ENCODE measurements at places on chromosomes 7 and 10.

- DNase-seq: no peak
Observed at GRCh38 chr7:112462236-112462635, 12.0 kb downstream of the IFRD1 start.

- DNase-seq: no peak
Observed at GRCh38 chr10:85612833-85613232, 753.8 kb downstream of the GRID1 start.

- no peak for DNase-seq
Observed at GRCh38 chr7:131723926-131724325, 167.5 kb upstream of the PODXL start.

GRCh38 chr7:27689591-27690164 is 27.0 kb upstream of the HIBADH start:
- DNase-seq: peak; percentile 6

GRCh38 chr7:14073543-14073942 is 84.1 kb upstream of the ETV1 start:
- DNase-seq: no peak

Measured in CD4-positive, alpha-beta T cell treated with Interleukin-15 for 4 hours (primary cell).